ENCODE measurements at places on chromosomes 16 and 17.

- no peak for DNase-seq
Measured at GRCh38 chr16:84909476-84910085, 89.8 kb downstream of the CRISPLD2 start.

- peak; percentile 67 for DNase-seq
Measured at GRCh38 chr17:34171245-34171818, 83.8 kb upstream of the CCL2 start.

DNA sequence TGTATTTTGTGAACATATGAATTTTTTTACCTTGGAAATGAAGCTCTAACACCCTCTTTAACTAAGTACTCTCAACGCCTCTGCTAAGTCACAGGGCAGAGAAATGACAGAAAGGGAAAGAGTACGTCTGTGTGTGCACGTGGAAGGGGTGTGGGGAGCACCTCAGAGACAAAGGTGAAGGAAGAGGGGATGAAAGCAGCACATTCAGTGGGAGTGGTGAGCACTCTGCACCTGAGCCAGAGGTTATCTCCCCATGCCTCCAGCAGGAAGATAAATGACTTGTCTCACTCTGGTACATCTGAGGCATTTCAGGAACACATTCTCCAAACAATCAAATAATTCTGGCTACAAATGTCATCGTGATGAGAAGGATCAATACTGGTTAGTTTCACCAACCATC is 15.0 kb downstream of the GNA13 start:
- DNase-seq = no peak

DNA sequence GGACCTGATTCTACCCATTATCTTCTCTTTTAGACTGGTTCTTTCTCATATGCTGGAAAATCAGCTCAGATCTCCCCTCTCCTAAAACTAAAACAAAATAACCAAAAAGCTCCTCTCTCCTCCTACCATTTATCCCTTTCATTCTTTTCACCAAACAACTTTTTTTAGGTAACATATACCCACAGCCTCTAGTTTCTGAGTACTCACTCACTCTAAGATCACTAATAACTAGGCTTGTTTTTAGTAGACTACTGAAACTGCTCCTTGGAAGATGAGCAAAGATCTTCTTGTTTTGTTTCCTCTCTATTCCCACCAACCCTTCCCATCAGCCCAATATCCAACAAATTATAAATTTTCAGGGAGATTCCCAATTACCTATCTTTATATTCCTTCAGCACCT is 129.0 kb downstream of the SKAP1 start:
- no peak for DNase-seq

GRCh38 chr17:7183433-7184090 is 4.4 kb upstream of the ASGR1 start:
- DNase-seq = no peak

- DNase-seq = no peak
Measured at GRCh38 chr17:45311401-45311759, 5.4 kb downstream of the MAP3K14 start.

Measured in GM13976 (cell line).